ENCODE measurements at places on chromosomes 16 and 17. TPM values are rescaled to one million over a fixed set of nuclear protein-coding genes. Genes with fewer than 3 reads are reported as not detected.

GAST gene
- total RNA-seq: not detected

KRT33A gene
- total RNA-seq: not detected

TBC1D3H gene
- not detected for total RNA-seq

MPV17L gene
- 4.2 TPM for total RNA-seq

TBC1D3 gene
- total RNA-seq: not detected

MPHOSPH6 gene
- total RNA-seq: 35.6 TPM

CDH5 gene
- total RNA-seq: 0.87 TPM

SOST gene
- not detected for total RNA-seq

LRRC37A gene
- 2.7 TPM for total RNA-seq

KRT14 gene
- 0.25 TPM for total RNA-seq

MYH3 gene
- not detected for total RNA-seq

TMEM231 gene
- 18.3 TPM for total RNA-seq

DOC2A gene
- total RNA-seq: not detected

LRRC75A gene
- under 0.01 TPM for total RNA-seq

OTOA gene
- 0.10 TPM for total RNA-seq

DNA sequence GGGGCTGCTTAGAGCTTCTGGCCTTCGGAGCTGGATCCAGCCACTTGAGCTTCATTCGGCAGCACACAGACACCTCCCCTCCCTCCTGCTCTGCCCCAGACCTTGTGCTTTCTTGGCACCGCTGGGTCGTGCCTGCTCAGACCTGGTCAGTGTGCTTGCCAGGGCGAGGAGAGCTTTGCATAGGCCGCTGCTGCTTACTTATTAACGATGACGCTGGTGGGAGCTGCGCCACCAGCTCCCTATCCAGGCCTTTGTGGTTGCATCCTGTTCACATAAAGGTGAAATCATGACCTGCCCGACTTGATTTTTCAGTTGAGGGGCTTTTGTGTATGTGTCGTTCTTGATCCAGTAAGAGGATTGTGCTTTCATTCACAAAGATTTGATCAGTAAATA lies 101.1 kb downstream of the MSI2 start:
- DNase-seq: peak; percentile 96

DNA sequence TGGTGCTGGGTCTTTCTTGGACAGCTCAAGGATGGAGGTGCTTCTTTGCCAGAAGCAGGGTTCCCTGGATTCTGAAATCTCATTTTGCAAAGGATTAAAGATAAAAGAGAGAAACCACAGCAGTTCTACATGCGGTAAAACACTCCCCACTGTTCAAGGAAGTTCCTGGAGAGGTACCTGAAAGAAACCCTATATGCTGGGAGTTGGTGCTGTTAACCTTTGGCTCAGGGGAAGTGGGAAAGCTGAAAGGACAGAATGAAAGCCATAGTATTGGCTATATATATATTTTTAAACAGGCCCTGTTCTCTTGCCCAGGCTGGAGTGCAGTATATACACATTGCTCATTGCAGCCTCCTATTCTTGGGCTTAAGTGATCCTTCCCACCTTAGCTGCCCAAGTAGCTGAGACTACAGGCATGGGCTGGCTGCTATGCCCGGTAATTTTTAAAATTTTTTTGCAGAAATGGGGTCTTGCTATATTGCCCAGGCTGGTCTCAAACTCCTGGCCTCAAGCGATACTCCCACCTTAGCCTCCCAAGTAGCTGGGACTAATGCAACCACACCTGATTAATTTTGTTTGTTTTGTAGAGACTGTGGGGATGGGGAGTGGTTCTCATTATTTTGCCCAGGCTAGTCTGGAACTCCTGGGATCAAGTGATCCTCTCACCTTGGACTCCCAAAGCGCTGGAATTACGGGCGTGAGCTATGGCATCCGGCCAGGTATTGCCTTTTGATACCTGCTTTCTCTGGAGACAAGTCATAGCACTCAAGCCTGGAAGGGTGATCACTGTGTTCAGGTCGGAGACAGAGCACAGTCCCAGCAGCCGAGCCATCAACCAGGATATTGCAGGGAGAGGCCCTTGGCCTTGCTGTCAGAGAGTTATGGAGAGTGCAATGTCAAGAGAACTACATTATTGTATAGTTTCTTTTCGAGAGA lies 55.2 kb downstream of the MSI2 start:
- DNase-seq: no peak

DNA sequence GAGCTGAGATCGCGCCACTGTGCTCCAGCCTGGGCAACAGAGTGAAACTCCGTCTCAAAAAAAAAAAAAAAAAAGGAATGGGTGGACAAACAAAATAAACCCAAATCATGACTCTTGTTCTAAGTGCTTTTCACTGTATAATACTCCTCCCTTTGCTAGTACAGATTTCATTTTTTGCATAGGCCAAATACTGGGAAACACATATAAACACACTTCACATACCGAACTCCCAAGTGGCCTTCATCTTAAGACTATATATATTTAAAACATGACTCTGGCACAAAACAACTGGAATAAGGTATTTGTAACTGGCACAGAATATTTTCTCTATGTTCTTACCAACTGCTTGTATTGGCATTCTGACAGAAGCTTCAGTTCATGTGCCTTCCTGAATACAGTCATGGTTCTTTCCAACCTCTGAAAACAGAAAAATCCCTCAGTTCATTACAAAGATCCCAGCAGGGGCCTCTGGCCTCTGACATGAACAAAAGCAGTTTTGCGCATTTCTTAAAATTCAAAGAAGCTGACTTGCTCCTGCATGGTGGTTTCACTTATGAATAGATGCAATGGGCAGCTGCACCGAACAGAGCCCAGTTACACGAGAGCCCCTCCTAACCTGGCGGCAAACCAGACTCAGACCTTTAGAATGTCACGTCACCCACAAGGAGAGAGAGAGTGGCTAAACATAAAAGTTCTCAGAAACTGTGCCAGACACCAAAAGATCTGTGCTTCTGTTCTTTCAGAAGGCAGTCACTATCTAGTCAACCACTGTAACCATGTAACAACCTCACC lies 19.1 kb upstream of the COPRS start:
- DNase-seq: no peak

GRCh38 chr16:4060009-4060408 lies 56.2 kb downstream of the ADCY9 start:
- DNase-seq: no peak

DNA sequence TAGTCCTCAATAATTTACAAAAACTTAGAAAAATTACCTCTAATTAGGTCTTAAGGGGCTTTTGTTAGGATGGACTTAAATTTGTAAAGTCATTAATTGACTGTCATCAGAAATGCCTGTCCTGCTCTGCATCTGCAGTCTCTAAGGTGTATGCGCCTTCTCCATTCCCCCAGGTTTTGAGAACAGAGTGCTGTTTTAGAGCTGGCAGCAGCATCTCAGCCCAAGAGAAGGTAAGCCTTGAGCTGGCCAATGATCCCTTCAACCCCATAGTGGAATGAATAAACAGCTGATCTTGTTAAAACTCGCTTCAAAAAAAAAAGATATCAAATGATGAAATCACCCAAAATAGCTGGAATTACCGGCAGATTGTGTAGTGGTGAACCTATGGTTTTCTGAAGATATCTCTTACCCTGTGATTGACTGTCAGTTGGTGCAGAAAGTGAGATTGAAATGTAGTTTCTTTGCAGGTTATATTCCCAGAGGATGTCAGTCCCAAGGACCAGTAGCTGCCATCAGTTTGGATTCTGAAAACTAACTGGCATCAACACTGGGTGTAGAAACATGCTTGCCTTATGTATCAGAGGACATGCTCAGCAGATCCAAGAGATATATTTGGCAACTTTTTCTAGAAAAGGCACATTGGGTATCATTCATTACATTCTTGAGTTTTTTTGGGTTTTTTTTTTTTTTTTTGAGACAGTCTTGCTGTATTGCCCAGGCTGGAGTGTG lies 25.7 kb downstream of the TRPV2 start:
- no peak for DNase-seq

- DNase-seq: no peak
These were observed 294.9 kb downstream of the MAP2K6 start for GRCh38 chr17:69709441-69709840.

- DNase-seq: no peak
These were observed 8.4 kb downstream of the C16orf86 start for GRCh38 chr16:67674851-67675578.

- DNase-seq: no peak
These were observed 36.8 kb downstream of the CBFA2T3 start for GRCh38 chr16:88939972-88940861.

DNA sequence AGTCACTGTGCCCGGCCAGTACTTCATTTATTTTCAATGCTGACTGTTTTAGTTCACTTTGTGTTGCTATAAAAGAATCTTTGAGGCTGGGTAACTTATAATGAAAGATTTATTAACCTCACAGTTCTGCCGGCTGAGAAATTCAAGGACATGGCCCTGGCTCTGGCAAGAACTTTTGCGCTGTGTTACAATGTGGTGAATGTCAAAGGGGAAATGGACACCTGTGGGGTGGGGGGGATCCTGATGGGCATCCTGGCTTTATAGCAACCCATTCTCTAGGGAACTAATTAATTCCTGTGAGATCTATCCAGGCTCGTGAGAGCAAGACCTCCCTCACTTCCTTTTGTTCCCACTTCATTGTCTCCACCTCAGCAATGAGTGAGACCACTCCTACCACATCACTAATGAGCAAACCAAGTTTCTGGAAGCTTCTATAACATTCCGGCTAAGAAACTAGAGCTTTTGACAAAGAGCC lies 17.1 kb upstream of the CDH3 start:
- peak; percentile 85 for DNase-seq

DNA sequence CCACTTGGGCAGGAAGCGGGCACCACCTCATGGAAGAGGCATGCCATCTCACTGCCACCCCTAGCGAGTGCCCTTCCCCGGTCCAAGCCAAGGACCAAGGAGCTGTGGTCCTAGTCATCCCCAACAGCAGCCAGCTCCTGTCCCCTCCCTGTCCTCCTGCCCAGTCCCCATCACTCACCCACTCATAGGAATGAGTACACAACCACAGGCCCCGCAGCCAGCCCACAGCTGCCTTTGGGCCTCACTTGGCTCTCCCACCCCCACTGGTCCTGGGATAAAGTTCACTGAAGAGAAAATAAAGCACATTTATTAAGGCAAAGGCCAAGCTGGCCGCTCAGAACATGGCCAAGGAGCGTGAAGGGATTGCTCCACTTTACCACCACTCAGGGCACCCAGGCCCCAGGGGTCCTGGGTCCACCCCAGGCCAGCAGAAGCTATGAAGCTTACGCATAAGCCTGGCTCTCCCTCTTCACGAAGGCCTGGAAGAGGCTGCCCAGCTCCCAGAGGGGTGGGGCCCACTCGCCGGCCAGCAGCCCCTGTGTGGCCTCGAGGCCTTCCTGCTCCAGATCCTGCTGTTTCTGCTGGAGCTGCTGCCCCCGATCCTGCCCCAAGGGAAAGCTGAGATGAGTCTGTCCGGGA lies 3.6 kb downstream of the SCRN2 start:
- DNase-seq: peak; percentile 31

DNA sequence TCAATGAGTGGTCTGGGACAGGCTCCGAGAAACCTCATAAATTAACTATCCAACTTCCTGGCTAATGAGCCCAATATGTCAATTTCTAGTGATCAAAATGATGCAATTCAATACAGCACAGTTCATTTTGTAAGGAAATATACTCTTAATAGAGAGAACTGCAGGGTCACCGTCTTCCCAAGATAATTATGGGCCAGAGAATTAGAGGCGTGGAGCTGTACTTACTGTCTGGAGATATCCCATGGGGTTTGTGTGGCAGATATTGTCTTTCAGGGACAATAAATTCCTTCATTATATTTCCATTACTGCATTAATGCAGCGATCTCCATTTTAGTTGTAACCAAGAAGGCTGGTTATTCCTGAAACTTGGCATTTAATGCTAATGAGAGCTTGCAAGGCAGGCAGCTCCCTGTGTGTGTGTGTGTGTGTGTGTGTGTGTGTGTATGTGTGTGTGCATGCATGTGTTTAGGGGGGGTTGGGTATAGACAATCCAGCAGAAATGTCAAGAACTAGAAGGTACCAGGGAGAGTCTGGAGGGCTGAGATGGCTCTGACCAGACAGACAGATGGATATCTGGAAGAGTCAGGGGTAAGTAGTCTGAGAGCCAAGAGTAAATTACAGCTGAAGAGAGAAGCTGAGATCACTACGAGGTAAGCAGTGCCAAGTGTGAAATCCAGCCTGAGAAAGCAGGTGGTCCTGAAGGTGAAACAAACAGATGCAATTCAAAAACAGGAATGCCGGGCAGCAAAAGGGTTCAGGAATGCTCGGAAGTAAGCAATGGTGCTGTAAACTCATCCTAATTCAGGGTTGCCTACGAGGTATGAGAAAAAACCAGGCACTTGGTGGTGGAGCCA lies 393.0 kb downstream of the CA10 start:
- no peak for DNase-seq

DNA sequence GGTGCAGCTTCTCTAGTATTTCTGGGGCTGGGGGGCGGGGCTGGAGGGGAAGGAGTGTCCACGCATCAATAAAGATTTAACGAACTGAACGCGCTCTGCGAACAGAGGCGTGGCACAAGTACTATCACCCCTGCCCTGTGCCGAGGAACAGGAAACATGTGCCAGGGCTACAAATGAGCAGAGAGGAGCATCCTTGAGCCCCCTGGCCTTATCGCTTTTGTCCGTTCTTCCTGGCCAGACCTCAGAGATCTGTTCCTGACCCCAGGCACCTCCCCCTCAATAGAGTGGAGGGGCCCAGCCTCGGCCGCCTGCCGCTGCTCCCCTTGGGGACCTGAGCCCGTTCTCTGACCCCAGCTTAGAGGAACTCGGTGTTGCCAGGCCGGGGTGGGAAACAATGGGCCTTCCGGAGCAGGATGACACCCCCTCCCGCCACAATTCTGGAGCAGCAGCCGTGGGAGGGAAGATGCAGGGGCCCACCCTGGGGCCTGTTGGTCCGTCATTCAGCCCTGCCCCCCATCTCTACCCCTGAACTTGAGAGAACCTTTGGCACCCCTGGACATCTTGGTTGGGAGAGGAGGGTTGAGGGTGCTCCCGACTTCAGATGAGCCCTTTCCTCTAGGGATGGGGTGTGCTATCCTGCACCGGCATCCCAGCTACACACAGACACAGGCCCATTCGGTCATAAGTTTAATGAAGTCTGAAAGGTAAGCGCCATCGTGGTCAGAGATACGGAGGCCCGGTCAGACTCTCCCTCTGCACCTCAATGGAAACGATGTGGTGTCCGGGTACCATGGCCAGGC lies 1.1 kb downstream of the NAA38 start:
- DNase-seq: no peak

DNA sequence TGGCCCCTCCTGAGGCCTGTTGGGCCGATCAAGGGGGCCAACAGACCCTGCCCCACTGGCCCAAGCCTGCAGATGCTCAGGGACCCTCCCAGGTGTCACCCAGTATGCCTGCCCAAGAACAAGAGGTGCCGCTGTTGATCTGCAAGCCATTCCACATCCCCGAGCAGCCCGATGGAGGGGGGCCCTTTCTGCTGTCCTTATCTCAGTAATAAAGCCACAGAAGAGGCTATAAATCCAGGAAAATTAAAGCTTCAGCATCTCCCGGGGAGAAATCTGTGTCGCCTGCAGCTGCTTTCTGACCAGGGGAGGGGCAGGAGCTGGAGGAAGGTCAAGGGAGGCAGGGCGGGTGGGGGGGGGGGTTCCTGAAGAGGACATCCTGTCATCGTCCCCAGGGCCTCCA lies 11.7 kb upstream of the CACNA1H start:
- DNase-seq: no peak

- DNase-seq: no peak
These were observed 131.6 kb downstream of the CDH13 start for GRCh38 chr16:82758406-82758805.
